Activated CD4-positive, alpha-beta T cell treated with anti-CD3 and anti-CD28 coated beads, Interleukin-2, amount 10 ng/mL, durations not matched to agents 7 days and 5 days (primary cell): ENCODE measurements at places on chromosomes 2 and 18.

DNA sequence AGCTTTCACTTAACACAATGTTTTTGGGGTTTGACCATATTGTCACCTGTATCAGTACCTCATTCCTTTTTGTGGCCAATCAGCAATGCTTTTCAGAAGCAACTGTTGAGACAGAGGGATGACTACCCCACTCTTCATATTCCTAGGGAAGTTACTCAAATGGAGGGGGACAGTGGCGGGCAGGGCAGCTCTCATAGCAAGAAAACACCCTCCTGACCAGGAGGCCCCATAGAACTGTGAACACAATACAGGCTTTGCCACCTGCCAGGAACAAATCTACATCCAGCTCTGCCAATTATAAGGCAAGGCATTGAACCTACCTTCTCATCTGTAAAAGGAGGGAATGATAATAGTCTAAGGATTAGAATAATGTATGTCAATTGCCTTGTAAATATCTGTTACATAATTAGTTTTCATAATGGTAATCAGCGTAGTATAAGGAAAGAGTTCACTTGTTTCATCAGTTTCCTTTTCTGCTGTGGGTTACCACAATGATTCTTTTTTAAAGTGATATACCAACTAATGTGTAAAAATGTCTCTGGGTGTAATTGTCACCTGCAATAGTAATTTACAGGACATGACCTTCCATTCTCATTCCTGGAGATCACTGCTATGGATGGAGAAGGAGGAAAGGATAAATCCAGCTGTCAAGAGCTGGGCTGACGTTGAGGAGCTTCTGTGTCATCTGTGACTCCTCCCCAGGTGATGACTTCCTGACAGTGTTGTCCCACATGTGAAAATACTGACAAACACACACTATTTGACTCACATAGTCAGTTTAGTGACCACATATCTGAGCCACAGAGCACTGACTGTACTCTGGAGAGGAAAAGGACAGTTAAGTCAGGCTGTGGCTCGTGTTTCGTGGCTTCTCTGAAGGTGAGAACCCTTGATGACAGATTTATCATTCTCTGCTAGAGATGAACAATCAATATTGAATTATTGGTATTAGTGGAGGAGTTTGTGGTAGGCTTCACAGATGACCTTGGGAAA, 13.5 kb downstream of the ALPK2 start:
- DNase-seq = peak; percentile 78

DNA sequence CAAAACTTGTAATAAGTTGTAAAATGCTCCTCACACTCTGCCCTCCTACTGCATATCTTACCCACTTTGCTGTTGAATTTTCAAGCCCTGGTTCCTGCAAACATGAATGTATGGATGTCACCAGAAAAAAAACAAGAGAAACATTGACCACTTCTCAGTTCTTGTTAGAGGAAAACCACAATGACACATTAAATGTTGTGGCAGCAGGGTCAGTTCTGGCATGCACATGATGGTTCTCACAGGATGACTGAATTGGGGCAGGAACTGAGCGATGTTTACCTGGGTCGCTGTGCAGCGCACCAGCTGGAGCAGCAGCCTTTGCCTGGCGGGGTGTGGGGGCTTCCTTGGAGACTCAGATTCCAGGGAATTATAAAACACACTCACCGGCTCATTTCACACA, 14.0 kb upstream of the PRKCE start:
- no peak for DNase-seq

DNA sequence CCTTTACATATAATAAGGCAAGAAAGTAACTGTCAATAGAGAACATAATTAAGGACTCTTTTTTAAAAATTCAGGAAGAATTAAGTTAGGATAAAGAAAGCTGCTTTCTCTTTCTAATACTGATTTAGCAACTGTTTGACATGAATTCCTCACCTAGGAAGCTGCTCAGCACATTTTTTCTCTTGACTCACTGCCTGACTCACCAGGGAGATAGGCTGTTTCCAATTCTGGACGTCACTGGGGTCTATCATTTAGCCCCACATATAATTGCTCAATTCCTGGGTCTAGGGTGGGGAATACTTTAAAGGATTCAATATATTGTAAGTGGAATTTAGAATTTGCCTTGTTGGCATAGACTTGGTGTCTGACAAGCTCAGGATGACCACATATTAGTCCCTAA, 50.8 kb upstream of the UGP2 start:
- no peak for DNase-seq

- DNase-seq = no peak
Observed at GRCh38 chr2:214492152-214492551, 81.3 kb downstream of the VWC2L start.

GRCh38 chr2:30110773-30111172, 36.0 kb upstream of the YPEL5 start:
- DNase-seq = no peak

DNA sequence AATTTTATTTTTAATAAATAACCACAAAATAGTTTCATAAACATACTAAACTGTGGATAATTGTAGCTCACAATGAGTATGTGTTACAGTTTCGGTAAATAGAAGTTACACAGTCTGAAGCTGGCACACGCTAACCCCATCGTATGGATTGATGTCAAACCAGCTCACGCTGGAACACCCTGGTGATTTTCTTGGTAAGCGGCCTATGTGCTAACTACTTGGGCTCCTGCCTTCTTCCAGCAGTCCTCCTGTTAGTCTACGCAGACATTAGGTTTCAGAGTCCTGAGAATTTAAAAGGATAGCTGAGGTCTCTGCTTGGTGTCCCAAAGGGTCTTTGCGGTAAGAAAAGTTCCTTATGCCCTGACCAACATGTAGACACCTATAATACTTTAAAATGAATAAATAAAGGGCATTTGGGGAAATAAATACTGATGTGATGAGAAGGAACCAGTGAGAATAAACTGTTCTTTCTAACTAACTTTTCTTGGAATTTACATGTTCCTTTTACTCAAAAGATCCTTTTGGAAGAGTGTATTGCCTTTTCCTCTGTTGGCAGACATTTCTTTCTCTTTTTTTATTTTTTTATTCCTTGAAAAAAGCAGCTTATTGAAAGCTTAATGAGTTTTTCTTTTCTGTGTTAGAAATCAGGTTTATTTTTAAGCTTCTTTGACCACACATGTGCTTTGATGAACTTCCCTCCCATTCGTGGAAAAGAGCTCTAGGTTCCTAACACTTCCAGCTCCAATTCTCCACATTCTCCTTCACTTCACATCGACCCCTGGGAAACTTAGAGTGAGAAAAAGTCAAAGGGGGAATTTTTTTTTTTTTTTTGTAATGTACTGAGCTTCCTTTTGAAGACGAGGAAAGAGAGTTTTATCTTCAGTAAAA, 322.2 kb downstream of the IRS1 start:
- no peak for DNase-seq

DNA sequence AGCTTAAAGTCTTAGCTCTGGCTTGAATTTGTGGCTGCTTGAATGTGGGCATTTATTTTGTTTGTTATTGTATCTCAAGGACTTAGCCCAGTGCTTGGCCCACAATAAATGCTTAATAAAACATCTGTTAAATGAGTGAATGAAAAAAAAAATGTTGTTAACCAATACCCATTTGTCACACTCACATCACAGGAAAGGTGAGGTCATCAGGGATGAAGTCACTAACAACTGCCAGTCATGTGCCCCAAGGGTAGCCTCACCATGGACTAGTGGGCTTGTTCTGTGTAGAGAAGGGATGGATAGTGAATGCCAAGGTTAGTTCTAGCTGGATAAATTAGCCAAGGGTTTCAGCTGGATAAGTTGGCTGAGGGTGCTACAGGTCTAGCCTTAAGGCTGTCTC, 3.0 kb downstream of the NRBP1 start:
- DNase-seq = peak; percentile 37

GRCh38 chr2:37671009-37671815, at the start of gene CDC42EP3:
TSS of gene CDC42EP3 (minus strand) at chr2:37671642. CDS start at chr2:37646587, 25,055 bp downstream.
- peak; percentile 69 for DNase-seq

DNA sequence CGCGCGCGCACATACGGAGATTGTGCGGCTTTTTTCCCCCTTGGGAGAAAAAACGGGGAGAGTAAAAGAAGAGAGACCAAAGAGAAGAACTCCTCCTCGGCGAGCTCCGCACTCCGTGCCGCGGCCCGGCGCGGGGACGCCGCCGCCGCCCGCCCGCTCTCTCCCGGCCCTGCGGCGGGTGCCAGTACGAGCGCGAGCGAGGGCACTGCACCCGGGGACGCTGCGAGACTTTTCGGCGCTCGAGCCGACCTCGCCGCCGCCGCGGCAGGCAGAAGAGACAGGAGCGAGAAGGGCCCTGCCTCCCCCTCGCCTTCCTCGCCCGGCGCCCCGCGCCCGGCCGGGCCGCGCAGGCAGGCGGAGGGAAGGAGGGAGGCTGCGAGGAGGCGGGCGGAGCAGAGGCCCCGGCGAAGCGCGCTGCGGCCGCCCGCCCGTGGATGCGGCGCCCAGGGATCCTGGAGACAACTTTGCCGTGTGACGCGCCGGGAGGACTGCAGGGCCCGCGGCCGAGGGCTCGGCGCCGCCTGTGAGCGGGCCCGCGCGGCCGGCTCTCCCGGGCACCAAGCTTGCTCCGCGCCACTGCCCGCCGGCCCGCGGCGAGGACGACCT, 857 bp upstream of the INHBB start:
- peak; percentile 14 for DNase-seq

- no peak for DNase-seq
Observed at GRCh38 chr18:57555134-57555533, 31.4 kb downstream of the FECH start.

DNA sequence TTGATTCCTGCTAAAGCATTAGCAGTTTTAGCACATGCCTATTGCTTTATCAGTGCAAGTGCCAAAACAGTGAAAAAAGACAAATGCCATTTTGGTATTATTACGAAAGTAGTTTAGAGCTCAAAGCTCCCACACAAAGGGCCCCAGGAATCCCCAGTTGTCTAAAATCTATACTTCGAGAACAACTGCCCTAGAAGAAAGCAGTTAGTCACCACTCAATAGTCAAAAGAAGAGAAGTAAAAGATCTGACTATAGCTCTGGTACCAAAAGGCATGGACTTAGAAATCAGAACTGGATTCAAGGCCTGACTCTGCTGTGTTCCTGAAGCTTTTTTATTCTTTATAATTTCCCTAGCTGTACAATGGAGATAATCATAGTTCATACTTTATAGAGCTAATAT, 21.8 kb downstream of the SCN3A start:
- DNase-seq = no peak

- no peak for DNase-seq
Observed at GRCh38 chr2:158731386-158731785, 63.7 kb upstream of the DAPL1 start.

DNA sequence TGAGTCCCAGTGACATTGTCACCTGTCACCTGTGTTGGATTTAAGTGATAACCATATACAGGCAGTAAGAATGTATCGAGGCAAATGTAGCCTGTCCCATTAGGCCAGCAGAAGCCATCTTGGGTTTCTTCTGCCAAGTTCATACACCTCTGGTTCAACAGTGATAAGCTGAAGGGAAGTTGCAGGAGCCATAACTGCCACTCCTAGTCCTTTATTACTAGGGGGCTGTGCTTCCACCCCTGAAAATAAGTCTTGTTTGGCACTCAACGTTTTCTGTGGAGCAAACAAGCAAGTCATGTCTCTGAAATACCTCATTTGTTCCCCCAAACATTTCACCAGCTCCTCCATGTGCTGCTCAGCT, 58.1 kb upstream of the ALPP start:
- DNase-seq = no peak

GRCh38 chr2:12240206-12240605, 476.5 kb upstream of the TRIB2 start:
- DNase-seq = no peak

DNA sequence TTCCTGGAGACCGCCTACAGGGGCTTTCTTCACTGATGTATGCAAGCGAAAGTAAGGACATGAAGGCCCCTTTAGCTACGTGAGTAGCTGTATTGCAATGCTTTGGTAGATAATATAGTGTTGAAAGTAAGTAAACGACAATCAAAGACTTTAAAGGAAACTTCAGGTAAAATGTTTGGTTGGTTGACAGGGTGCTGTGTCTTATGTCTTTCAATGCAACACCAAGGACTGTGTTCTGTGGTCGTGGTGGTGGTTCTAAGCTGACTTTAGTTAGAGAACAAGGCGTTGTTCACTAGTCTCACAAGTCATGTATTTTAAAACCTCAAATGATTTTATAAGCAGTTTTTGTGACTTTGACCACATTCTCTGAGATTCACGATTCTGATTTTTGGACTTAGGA, 58.0 kb upstream of the CABYR start:
- DNase-seq = peak; percentile 13

DNA sequence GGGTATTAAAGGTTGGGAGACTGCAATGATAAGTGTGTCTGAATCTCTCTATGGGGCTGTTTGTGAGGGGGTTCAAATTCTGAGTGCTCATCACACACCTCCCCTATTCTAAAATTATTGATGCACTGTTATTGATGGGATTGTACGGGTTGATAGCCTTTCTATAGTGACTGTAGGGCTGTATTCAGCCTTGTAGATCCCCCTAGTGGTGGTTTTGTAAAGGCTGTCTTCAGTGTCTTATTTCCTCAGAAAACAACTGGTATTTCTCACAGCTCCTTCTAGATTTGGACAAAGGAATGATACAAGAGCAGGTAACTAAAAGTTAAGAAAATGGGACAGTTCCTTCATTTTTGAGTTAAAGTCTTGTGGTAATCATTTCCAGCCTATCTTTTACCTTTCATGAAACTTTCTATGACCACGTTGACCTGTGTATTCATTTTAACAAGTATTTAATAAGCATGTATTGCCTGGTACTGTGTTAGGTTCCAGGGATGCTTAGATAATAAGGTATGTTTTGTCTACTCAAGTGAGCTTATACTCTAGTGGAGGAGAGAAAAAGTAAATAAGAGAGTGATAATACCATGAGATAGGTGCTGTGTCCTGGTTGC, 21.2 kb downstream of the SMAD4 start:
- DNase-seq = peak; percentile 53

GRCh38 chr18:35153609-35154272, 87.1 kb upstream of the ZNF397 start:
- no peak for DNase-seq

GRCh38 chr18:71808616-71809015, 735.5 kb downstream of the CBLN2 start:
- no peak for DNase-seq
